ENCODE measurements at places on chromosomes 6 and 20.

DNA sequence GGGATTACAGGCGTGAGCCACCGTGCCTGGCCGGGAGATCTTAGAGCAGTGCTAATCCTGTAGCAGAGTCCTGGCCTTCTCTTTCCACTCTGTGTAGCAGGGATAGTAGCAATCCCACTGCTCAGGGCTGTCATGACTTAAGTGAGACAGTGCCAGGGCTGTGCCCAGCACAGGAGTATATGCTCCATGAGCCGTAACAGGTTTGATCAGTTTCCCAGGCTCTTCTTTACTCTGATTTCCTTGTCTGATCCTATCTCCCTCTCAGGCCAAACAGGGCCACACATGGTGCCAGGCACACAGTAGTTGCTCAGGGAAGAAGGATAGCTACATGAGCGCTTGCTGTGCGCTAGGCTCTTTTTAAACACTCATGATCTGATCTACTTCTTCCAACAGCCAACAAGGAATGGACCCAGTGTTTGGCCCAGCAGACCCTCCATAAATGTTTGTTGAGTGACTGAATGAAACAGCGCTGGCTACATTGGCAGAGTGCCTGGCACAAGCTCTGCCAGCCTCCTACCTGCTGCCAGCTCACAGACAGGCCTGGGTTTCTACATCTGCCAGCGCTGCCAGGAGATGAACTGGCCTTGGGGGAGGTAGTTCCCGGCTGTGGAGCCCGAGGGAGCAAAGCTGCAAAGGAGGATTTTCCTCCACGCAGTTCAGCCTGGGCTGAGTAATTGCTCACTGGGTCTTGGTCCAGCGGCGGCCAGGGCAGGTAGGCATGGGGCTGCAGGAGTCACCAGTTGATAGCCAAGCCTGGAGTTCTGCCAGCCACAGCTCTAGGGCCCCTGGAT is 36.9 kb downstream of the SNAI1 start:
- no peak for DNase-seq

GRCh38 chr6:20658516-20658915 is 124.3 kb downstream of the CDKAL1 start:
- DNase-seq, result no peak

GRCh38 chr6:79305020-79305419 is 70.5 kb upstream of the HMGN3 start:
- no peak for DNase-seq

DNA sequence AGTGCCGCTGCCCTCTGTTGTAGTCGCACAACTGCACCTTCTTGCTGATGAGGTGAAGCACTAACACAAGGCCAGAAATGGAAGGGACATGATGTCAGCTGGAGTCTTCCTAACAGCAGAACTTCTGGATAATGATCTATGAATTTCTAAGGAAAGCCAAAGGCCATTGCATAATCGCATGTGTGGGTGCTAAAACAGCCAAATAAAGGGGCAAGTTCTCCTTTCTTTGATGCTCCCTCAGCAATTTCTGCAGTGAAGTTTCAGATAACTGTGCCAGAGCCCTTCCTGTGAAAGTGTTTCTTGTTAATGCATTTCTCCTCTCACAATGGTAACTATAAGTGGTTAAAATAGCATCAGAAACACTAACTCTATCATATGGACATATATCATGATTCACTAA is 8.0 kb upstream of the F13A1 start:
- no peak for DNase-seq

- DNase-seq, result no peak
Measured at GRCh38 chr6:168515376-168515775, 74.4 kb downstream of the SMOC2 start.
